ENCODE measurements at places on chromosomes 7 and 10.

GRCh38 chr10:79487296-79488194 is 24.8 kb upstream of the EIF5AL1 start:
- DNase-seq, result peak; percentile 64

- DNase-seq, result no peak
Observed at GRCh38 chr7:55309040-55309991, 55.8 kb upstream of the LANCL2 start.

- DNase-seq, result no peak
Observed at GRCh38 chr7:152137476-152138025, 112.1 kb downstream of the GALNT11 start.

GRCh38 chr10:91536111-91536510 is 96.8 kb downstream of the PPP1R3C start:
- no peak for DNase-seq

DNA sequence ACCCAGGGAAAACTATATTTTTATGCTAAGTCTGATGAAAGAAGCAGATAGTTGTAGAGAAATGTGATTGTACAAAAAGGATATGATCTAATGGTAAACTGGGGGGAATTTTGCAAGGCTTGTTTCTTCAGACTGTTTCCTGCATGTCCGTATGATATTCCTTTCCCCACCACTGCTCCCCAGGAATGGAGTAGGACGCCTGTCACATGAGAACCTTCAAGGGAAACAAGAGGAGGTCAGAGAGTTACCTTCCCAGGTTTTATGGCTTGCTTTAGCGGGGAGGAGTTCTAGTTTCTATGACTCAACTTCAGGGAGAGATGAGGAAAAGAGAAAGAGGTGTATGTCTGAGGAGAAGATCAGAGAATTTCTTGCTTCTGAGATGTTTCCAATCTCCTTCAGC is 16.4 kb upstream of the ITPRID1 start:
- DNase-seq, result no peak

GRCh38 chr10:15241306-15241705 is 72.8 kb upstream of the NMT2 start:
- no peak for DNase-seq

GRCh38 chr7:81574723-81575326 is 195.0 kb downstream of the HGF start:
- DNase-seq, result no peak

DNA sequence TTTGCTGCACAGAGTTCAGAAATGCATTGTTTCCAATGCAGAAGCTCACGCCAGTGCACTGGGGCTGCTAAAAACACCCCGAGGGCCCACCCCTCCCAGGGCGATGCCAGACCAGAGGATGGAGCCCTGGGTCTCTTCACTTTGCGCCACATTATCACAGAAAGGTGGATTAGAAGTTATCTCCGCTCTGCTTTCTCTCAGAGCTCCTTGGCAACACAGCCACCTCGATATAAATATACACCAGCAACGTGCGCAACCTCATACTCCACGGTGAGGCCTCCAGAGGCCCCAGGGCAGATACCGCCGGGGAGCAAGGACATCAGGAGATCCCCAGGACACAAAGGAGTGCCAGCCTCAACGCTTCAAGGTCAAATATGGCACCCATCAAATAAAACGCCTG is 121.0 kb upstream of the TBX20 start:
- no peak for DNase-seq

DNA sequence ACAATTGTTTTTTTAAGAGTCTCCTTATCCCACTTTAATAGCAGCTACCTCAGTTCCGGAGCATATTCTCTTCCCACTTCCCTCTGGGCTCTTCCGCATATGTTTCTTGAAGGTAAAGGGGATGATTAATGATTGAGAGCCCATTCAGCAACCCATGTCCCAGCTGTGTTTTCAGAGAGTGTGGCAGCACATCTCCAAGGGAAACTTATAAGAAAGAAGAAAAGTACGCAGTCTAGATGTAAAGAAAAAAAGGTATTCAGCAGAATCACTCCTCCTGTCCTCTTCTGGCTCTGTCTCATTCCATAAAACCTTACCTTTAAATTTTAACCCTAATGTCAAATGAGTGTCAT is 9.7 kb upstream of the ANKRD7 start:
- no peak for DNase-seq

DNA sequence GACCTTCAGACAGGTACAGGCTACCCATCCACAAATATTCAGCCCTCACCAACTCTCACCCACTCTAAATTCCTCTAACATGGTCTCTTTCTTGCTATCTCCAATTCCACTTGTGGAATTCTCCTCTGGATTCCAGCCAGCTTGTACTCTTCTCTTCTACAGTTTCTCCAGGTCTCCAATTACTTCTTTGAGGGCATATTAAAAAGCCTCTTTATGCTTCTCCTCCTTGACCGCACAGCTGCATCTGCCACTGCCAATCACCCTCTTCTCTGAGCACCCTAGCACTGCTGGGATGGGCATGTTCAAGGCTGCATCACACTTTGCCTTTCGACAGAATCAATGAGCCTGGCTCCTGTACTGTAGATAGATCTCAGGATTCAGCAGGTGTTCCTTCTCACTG is 101.5 kb upstream of the ANKRD1 start:
- DNase-seq, result no peak

DNA sequence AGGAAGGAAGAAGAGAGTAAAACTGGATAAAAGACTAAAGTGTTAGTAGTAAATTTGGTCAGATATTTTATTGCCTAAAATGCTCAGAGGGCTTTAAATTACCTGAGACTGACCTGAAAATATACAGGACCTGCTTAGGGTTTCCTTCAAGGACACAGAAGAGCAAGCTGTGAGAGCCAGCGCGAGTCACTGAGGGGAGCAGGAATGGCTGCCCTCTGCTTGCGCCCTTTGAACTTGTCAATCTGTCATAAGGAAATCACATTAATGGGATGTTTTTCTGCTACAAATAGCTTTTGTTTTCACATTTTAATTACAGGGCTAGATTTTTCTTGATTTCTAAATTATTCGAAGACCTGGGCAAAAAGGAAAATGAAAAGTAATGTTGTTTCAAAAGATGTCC is 26.9 kb downstream of the DNAJB9 start:
- peak; percentile 69 for DNase-seq

GRCh38 chr10:126041804-126042231 is 145.5 kb downstream of the FANK1 start:
- DNase-seq, result peak; percentile 86

DNA sequence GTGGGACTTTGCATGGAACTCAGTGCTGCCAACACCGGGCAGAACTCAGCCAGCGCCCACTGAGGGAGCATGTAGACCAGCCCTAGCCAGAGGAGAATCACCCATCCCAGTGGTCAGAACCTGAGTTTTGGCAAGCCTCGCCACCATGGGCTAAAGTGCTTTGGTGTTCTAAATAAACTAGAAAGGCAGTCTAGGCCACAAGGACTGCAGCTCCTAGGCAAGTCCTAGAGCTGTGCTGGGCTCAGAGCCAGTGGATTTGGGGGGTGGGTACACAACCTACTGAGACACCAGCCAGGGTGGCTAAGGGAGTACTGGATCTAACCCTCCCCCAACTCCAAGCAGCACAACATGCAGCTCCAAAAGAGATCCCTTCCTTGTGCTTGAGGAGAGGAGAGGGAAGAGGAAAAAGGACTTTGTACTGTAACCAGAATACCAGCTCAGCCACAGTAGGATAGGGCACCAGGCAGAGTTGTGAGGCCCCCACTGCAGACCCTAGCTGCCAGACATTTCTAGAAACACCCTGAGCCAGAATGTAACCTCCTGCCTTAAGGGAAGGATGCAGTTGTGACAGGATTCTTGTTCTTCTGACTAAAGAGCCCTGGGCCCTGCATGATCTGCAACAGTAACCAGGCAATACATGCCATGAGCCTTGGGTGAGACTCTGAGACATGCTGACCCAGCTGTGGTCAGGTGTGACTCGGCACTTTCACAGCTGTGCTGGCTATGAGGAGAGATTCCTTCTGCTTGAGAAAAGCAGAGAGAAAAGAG is 24.4 kb downstream of the GSDME start:
- DNase-seq, result peak; percentile 94

GRCh38 chr10:47164800-47165128 is 135.2 kb upstream of the GDF10 start:
- no peak for DNase-seq

GRCh38 chr10:48765039-48765438 is 80.4 kb downstream of the WDFY4 start:
- no peak for DNase-seq

- DNase-seq, result no peak
Observed at GRCh38 chr7:41085244-41085643, 617.6 kb downstream of the INHBA start.

DNA sequence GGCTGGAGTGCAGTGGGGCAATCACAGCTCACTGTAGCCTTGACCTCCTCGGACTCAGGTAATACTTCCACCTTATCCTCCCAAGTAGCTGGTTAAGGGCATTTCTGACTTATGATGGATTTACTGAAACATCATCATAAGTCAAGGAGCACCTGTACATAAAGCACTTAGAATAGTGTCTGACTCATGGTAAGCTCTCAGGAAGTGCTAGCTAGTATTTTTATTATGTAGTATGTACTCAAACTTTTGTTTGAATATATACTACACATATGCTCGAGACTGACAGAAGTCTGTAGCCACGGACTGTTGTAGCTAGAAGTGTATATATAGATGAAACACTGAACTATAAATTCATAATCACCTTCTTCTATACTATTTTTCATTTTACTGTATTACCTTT is 107.5 kb upstream of the DNAJB12 start:
- DNase-seq, result no peak

DNA sequence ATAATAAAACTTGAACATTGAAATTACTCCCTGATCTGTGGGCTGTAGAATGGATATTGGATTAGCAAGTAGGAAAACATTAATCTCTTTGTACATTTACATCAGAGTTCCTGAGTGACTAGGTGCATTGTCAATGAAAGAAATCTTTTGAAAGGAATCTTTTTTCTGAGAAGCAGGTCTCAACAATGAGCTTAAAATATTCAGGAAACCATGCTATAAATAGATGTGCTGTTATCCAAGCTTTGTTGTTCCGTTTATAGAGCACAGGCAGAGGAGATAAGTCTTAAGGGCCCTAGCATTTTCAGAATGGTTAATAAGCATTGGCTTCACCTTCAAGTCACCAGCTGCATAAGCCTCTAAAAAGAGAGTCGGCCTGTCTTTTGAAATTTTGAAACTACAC is 41.3 kb upstream of the SLC16A12 start:
- no peak for DNase-seq

DNA sequence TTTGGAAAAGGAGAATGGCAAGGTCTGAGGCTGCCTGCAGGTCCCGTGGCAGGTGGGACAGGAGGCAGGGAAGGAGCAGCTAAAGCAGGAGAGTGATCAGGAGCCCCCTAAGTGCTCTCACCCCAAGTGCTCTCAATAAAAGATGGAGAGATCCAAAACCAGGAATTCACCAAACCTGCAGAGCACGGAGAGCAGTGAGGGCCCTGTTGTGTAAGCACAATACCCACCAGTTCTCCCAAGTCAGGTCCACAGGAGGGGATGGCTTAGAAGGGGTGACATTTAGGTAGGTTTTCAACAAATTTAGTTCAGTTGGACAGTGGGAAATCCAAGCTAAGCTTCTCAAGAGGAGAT is 40.8 kb downstream of the GNA12 start:
- DNase-seq, result no peak

DNA sequence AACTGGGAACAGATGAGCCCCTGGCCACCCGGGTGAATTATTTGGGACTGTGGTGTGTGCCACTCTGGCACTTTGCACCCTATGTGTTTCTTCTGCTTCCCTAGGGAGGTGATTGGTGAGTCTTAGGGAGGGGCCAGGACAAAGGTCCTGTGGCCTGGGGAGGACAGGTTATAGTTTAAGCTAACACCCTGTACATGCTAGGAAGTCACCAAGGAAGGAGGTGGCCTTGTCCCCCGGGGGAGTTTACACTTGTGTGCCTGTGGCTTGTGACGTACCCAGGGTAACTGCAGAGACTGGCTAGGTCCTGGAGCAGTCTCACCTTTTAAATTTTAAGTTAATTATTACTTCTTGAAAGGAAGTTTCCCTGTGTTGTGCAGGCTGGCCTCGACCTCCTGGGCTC is 196.2 kb downstream of the BAMBI start:
- DNase-seq, result no peak

DNA sequence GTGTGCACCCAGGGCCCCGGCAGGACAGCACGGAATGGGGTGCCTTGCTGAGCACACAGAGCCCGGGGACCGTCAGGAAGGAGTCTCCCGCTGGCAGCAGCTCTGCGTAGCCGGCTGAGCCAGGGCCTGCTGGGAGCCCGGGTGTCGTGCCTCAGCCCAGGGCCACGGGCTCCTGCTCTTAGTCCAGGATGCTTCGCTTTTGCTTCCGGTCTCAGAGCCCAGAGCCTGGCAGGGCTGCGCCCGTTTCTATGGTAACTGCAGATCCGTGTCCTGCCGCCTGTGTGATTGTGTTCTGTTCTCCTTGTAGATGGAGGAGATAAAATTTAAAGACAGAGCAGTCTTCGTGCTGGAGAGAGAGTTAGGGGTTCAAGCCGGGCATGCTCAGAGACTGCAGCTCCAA is 53.7 kb upstream of the DPYSL4 start:
- DNase-seq, result no peak

GRCh38 chr10:3169673-3170072 is 2.9 kb downstream of the PITRM1 start:
- no peak for DNase-seq

DNA sequence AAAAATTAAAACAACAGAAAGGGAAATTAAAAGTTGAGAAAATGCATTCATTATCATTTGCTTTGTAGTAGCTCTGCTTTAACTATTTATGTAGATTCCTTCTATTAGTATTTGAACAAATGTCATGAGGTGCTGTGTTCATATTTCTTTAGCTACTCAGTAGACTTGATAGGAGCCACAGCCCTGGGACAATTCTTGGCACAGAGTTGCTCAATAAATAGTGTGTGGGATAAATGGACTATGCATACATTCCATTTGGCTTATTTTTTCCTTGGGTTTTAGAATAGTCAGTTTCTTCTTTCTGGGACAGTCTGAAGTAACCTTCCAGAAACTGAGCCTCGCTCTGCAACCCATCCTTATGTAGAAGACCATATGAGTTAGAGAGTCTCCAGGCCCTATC is 13.4 kb downstream of the RPP30 start:
- no peak for DNase-seq

GRCh38 chr7:117776224-117776623 is 97.0 kb downstream of the CTTNBP2 start:
- no peak for DNase-seq

DNA sequence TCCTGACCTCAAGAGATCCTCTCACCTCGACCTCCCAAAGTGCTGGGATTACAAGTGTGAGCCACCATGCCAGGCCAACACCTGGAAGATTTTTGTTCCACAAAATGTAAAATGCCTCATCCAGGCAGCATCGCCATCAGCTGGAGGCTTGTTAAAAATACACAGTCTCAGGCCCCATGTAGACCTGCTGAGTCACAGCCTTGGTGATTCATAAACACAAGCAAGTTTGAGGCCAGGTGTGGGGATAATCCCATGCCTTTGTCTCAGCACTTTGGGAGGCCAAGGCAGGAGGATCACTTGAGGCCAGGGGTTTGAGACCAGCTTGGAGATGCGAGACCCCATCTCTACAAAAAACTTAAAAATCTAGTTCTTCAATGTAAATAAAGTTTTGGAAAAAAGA is 49.1 kb upstream of the FOXK1 start:
- no peak for DNase-seq

DNA sequence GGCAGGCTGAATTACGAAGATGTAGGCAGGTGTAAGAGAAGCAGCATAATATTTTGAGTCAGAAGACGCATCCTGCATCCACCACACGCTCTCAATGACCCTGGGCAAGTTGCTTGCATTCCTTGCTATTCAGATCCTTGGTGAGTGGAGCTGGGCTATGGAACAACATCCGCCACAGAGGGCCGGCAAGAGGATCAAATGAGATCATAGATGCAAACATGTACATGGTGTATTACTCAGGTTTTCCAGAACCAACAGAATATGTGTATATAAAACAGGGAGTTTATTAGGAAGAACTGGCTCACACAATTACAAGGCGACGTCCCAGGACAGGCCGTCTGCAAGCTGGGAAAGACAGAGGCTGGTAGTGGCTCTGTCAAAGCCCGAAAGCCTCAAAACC is 51.5 kb downstream of the ADAM12 start:
- DNase-seq, result no peak
